ENCODE measurements at places on chromosomes 7 and 10. TPM values are rescaled to one million over a fixed set of nuclear protein-coding genes. Genes with fewer than 3 reads are reported as not detected.
A peak's percentile ranks its signal among the peaks of the same experiment; 100 is the strongest.

Gene CYP3A4
- not detected for total RNA-seq

Gene SFTPA1
- total RNA-seq, result not detected

DNA sequence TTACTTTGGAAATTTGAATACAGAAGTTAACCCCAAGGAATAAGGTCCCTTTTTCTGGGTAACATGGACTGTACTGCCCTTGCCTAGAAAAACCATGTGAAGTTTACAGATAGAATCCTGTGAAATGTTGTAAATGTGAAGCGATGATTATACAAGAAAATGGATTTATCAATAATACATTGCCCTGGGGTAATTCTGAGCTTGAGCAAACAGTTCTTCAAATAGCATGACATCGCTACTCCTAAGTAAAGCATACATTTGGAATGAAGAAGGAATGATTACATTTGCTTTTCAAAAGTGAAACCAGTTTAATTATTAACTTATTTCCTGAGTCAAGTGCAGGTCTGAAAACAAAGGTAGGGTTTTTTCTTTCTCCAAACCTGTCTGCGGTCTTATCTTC lies 43.3 kb upstream of the FZD8 start:
- DNase-seq, result no peak

- no peak for DNase-seq
These were observed 315.9 kb upstream of the ETV1 start for GRCh38 chr7:14305233-14305866.

DNA sequence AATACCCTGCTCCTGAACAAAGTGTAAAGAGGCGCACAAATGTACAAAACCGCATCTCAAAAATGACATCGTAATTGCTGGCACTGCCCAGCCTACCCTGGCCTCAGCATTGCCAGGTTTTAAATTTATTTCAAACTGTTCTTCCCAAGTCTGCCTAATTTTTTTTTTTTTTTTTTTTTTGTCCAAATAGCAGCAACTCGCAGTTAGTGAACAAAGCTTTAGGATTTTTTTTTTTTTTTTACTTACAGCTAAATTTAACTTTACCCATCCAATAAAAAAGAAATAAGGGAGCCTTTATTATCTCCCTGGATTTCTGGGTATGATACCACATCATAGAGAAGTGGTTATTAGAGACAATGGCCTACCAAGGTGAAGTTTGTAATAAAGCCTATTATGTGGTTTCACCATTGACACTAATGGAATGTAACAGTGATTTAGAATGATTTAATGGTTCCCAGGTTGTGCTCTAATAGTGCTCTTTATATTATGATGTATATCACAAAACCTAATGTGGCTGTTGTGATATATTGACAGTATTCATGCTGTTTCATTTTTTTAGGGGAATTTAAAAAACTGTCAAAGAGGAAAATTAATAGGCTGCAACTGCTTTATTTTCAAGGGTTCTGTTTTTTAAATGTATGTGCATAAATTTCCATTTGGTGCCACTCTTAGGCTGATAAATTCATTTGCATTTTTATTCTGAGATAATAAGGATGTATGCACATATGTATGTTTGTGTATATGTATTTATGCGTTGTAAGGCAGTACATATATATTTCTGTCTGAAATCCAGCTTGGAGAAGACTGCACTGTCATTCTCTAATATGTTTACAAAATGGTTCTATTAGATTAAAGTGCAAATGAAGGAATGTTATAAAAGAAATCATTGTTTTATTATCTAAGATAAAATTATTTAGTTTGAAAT lies 309.0 kb downstream of the TFEC start:
- no peak for DNase-seq

DNA sequence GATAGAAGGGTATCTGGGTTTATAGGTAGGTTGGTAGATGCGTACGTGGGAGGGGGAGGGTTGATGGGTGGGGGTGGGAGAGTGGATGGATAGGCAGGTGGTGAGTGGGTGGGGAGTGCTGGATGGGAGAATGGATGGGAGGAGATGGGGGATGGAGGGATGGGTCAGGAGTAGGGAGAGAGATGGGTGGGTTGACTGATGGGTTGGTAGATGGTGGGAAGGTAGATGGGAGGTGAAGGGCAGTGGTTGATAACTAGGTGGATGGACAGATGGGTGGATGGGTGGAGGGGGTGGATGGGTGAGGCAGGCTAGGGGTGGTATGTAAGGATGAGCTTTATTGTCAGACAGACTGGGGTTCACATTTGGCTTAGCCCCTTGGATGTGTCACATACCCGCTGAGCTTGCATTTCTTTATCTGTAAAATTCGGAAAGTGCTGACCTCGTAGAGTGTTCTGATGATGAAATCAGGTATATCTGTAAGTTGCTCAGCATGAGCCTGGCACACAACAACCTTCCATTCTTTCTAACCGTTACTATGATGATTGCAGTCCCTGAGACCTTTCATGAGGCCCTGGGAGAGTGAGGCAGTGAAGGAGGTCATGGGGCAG lies 34.3 kb downstream of the SLIT1 start:
- DNase-seq, result no peak

- no peak for DNase-seq
These were observed 754.6 kb downstream of the REEP3 start for GRCh38 chr10:64275774-64276173.

GRCh38 chr10:5647507-5648240 lies 18.7 kb downstream of the ASB13 start:
- DNase-seq, result no peak

DNA sequence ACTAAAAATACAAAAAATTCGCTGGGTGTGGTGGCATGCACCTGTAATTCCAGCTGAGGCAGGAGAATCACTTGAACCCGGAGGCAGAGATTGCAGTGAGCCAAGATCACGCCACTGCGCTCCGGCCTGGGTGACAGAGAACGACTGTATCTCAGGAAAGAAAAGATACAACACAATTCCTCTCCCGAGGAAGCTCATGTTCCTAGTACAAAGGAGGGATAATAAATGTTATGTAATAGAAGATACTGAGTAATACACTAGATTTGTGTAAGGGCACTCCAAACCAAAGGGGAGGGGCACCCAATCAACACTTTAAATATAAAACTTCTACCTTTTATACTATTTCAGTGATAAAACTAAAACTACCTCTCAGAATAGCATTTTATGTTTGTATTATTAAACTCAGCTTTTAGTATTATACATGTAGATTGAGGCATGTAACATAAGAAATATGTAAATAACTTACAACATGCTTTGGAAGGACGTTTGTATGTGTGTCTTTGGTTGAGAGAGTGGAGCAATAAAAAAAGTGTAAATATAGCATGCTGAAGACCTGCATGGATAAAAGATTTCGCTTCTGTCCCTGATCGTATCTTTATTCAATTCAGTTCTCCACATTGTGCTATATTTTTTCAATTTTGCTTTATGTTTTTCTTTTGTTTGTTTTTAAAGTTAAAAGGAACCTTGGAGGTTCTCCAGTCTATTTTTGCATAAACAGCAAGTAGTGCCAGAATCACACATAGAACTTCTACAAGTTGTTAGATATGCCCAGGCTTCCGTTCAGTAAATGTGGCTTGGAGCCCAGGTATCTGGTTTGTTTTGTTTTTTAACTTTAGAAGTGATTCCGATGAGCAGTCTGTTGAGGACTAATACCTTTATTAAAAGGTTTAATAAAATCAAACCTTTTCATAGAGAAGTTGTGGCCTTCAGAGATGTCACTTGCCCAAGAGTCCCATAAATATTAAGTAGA lies 71.9 kb downstream of the WAC start:
- DNase-seq, result no peak

DNA sequence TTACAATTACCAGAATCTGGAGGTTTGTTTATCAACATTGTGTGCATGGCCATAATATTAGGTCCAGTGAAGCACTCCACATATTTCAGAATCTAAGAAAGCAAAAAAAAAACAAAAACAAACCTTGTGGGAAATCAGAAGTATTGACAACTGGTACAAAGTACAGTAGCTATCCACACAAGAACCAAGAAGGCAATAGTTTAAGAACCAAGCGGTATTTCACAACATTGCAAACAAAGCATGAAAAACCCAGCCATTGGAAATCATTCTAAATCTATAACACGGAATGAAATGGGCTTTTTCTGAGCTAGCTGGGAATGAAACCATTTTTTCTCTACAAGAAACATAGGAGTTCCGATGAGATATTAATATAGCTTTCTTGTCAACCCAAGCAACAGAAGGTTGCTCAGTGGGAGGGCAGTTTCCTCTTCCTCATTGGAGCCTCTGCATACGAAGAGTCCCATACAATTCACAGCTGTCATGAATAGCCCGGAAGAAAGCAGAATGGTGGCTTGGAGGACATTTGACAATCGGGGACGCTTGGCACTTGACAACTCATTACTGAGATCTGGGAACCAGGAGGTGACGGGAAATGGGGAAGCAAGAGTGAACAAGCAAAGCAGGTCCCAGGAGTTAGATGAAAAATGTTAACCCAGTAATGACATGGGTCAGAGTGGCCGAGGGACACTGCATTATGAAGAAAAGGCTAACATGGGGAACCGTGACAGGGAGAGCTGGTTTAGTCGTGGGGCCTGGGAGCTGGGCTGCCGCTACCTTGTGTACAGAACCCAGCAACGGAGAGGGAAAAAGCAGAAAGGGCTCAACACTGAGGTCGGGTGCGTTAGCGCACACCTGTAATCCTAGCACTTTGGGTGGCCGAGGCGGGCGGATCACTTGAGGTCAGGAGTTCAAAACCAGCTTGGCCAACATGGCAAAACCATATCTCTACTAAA lies 7.8 kb downstream of the PHYH start:
- DNase-seq, result peak; percentile 78
